ENCODE measurements at places on chromosomes 1 and 21.

DNA sequence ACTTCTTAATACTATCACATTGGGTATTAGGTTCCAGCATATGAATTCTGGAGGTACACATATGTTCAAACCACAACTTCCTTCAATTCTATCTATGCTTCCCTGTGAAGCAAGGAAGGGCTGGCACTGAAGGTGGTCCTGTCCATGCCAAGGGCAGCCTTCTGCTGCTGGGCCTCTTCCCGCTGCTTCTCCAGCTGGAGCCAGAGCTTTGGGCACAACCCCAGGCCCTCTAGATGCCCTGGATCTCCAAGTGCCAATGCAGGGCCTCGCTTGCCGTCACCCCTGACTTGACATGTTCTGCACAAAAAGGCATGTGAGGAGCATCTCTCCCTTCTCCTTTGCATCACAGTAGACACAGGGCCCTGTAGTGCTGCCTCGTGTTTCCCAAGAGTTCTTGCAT is 62.6 kb downstream of the STYXL2 start:
- DNase-seq, result no peak

DNA sequence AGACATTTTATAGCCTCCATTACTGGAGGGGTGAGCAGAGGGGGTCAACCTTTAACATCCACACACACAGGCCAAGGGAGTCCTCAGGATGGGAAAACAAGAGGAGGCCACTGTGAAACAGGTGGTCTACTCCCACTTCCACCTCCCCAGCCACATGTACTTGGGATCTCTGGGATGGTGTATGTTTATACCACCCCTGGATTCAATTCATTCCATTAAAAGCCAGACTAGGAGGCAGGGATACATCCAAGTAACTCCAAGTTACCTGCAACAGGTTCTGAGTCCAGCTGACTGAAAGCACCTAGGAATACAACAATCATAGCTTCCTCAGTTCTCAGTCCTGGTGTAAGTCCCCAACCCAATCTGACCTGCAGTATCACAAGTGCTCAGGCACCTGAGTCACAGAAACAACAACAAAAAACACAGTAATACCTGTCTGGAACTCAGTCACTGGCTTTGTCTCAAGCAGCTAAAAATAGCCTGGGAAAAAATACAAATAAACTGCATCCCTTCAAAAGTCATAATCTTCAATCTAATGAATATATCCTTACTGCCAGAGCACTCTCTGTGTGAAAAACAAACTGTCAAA is 9.8 kb downstream of the ERI3 start:
- DNase-seq, result no peak

- no peak for DNase-seq
Observed at GRCh38 chr1:65953170-65953569, 160.5 kb downstream of the PDE4B start.

DNA sequence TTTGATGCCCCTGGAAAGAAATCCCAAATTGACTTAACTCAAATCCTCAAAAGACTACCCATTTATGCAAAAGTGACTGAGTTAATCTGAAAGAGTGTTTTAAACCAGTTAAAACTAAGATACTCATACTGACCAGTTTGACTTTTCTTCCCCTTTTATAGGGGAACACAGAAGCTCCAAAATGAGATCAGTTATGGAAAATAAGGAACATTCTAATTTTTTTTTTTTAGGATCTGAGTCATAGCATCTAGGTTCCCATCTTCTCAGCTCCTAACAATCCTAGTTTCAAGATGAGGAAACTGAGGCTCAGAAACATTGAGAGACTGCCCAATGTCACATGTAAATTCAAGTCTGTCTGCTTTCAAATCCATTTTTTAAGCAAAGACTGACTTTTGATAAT is 231.1 kb upstream of the RUNX1 start:
- DNase-seq, result no peak

DNA sequence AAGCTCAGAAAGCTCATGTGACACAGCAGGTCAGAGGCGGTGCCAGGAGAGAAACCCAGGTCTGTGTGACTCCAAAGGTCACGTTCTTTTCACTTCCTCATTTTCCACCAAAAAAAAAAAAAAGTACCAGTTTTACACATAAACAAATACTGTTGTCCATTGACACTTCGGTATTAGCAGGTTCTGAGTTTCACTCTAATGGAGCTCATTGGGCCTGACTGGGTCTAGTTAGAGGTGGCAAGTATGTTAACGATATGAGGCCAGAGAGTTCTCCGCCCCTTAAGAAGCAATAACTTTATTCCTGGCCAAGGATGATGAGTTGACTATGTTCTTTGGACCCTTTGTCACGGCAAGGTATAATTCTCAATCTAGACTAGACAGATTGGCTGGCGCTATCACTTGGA is 30.0 kb upstream of the SDE2 start:
- DNase-seq, result no peak

GRCh38 chr1:66262208-66262963 is 271.6 kb upstream of the SGIP1 start:
- no peak for DNase-seq

DNA sequence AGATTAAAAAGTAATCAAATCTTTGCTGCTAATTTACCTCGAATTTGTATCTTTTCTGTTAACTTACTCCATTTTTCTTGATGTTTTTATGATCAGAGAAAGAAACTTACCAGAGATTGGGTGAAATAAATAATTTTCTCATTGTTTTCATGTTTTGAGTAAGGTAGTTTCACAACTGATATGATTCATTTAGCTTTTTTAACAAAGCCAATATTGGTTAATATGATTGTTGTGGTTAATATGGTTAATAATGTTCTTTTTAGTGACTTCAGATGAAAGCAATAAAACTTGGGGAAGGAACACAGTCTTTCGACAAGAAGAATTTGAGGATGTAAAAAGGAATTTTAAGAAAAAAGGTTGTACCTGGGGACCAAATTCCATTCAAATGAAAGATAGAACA is 48.1 kb downstream of the MAP3K21 start:
- no peak for DNase-seq

GRCh38 chr1:167312871-167313270 is 92.2 kb downstream of the POU2F1 start:
- no peak for DNase-seq

DNA sequence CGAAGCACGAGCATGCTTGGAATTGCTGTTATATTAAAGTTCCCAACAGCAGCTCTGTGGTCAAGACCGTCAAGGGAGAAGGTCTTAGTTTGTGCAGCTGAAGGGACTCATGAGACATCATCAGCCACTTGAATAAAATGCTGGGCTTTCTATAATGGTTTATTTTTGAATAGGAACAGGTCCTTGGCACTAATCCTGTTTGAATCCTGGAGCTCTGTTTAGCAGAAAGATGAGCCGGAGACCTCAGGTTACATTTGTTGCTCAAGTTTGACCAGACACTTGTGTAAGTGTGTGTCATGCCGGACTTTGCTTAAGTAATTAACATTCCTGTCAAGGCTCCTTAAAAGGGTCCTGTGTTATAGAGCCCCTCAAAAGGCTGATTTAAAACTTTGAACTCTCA is 186.5 kb downstream of the ROR1 start:
- DNase-seq, result no peak

GRCh38 chr1:183223467-183223866 is 37.4 kb downstream of the LAMC2 start:
- DNase-seq, result no peak

GRCh38 chr1:71154429-71154828 is 73.6 kb upstream of the ZRANB2 start:
- no peak for DNase-seq

GRCh38 chr1:165686121-165686970 is 12.0 kb downstream of the ALDH9A1 start:
- no peak for DNase-seq

- DNase-seq, result no peak
Observed at GRCh38 chr1:234270581-234271242, 102.5 kb upstream of the COA6 start.

DNA sequence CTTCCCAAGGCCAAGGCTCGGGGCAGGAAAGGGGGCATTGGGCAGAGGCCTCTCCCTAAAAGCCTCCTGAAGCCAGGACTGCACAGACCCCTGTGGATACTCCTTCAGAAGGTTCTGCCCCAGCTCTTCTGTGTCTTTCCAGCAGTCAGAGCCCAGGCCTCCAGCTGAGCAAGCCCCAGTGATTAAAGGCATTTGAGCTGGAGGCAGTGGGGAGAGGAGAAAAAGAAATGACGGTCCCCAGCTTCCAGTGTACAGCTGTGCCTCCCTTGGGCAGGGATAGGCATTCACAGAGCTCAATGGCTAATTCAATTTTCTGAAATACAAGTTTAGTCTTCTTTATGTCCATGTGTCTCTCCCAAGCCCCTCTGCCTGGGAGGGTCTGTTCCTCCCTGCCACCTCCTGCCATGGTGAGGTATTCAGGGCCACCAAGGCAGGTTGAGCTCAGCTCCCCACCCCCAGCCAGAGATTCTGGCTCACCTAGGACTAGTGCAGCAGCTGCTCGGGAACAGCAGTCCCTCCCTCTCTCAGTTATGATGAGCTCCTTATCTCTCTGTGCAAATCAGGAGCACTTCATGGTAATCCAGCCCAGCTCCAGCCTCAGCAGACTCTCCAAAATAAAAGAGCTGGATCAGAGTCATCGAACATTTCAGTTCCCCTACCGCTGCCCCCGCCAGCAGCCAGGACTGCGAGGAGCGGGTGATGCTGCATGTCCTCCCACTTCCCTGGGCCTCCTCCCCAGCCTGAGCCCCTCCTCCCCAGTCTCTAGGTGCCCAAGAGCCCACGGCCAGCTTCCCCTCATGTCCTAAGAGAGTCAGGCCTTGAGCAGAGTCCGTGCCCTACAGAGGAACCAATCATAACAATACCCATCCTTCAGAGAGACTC is 208.4 kb upstream of the ZC3H12A start:
- DNase-seq, result no peak

GRCh38 chr21:38987633-38988508 is 182.1 kb downstream of the ETS2 start:
- no peak for DNase-seq

DNA sequence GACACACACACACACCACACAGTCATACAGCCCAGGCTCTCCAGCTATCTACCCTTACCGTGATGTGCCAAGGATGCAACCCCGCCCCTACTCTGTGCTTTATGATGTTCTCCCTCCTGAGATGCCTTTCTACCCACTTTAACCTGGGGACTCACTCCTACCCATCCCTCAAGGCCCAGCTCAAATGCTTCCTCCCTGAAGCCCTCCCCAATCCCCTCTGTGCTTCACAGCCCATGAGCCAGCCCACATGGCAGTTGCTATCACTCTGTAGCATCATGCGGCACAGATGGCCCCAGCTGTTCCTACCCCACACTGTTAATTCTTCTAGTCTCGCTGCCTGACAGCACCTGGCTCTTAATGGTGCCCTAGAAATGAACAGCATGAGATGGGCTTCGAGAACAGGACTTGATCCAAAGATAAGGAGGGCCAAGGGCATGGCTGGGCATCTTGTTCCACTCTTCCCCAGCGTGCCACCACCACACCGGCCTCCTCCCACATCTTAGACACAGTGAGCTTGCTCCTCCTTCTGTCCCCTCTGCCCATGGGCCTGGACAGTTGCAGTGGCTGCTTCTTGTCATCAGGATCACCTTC is 109.8 kb downstream of the GLIS1 start:
- no peak for DNase-seq

DNA sequence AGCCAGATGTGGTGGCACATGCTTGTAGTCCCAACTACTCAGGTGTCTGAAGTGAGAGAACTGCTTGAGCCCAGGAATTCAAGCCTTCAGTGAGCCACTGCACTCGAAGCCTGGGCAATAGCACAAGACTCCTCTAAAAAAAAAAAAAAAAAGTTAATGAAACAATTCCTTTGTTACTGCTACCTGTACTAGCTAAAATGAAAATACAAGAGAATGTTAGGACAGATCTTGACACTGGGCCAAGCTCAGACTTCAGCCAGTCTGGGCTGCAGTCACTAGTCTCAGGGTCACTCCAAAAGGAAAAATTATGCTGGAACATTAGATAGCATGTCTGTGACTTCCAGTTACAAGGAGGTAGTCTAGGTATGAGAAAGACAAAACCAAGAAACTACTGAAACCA is 56.5 kb downstream of the TRIM33 start:
- DNase-seq, result no peak

DNA sequence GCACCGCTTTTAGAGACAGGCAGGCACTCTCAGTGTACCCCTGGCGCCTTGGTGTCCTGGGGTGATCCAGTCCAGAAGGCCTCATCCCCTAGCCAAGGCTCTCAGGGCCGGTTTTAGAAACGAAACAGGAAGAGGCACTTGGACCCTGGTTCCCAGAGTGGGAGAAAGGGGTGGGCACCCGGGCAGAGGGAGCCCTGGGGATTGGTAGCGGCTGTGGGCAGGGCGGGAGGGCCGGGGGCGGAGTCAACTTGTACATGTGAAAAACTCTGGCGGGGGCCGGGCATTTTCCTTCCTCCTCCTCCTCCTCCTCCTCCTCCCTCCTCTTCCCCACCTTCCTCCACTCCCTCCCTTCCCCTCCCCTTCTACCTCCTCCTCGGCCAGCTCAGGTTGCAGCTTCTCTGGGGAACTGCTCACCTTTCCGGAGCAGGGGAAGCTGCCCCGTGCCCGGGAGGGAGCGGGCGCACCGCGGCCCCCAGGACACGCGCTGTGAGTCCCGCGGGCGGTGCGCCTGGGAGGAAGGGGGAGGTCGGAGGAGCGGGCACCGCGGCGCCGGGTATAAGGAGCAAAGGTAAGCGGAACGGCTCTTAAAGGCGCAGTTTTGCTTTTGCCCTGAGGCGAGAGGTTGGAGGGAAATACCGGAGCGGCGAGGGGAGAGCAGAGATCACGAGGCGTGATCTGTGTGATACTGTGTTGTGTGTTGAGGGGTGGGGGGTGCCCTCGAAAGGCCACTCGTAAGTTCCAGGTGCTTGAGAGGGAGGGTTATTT is at the start of gene CDK18:
Gene CDK18 (plus strand): TSS at position 359 of the 765 bp plus-strand sequence. CDS start 18,499 bp downstream, outside the sequence.
- DNase-seq, result peak; percentile 40

DNA sequence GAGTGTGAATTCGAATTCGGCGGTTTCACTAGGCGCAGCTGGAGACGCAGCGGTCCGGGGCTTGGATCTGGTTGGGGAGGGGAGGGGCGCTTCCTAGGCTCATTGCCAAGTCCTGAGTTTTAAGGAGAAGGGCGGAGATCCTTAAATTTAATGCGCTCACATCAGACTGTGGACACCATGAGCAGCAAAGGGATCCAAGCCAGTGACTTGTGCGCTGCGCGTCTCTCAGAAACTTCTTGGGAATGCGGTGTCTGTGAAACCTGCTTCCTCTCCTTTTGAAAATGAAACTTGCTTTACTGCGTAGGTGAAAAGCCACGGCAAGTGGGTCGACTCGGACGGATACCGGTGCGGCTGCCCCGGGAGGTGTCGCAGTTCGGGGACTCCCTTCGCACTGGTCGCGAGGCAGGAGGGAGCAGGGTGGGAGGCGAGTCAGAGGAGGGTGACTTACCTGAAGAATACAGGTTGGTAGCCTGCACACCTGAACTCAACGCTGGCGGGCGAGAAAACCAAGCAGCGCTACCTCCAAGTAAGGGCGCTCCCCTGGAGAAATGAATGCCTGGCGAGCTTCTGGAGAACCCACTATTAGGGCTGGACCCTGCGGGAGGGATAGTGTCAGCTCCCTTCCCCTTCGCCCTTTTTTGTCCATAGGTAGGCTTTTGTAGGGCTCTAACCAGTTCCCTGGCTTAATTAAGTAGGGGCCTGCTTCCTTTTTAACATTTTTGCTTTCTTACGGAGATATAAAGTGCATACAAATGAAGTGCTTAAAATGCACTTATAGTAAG is 992 bp downstream of the TENT5C start:
- peak; percentile 36 for DNase-seq

Data from stimulated activated CD4-positive, alpha-beta T cell treated with anti-CD3 and anti-CD28 coated beads, Interleukin-4, amount 100 ng/mL, for 48 hours (primary cell).